ENCODE measurements at places on chromosomes 1 and 21.
A peak's percentile ranks its signal among the peaks of the same experiment; 100 is the strongest.

- no peak for DNase-seq
Measured at GRCh38 chr1:157288996-157289395, 150.8 kb upstream of the ETV3 start.

- no peak for DNase-seq
Measured at GRCh38 chr1:36845802-36846201, 188.5 kb downstream of the GRIK3 start.

DNA sequence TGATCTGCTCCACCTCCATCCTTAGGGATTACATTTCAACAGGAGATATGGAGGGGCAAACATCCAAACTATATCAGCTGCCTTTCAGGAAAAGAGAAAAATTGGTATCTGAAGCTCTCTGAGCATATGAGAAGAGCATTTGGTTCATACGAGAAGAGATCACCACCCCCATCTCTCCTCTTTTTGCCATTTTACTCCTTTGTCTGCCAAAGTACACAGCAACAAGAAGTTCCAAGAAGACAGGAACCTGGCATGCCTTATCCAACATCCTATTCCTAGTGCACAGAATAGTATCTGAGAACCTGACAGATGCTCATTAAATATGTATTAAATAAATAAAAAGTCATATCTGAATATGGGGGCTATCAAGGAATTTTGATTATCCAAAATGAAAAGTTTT is 142.5 kb upstream of the PKN2 start:
- no peak for DNase-seq

GRCh38 chr1:186749820-186750219 is 69.6 kb upstream of the PTGS2 start:
- no peak for DNase-seq

DNA sequence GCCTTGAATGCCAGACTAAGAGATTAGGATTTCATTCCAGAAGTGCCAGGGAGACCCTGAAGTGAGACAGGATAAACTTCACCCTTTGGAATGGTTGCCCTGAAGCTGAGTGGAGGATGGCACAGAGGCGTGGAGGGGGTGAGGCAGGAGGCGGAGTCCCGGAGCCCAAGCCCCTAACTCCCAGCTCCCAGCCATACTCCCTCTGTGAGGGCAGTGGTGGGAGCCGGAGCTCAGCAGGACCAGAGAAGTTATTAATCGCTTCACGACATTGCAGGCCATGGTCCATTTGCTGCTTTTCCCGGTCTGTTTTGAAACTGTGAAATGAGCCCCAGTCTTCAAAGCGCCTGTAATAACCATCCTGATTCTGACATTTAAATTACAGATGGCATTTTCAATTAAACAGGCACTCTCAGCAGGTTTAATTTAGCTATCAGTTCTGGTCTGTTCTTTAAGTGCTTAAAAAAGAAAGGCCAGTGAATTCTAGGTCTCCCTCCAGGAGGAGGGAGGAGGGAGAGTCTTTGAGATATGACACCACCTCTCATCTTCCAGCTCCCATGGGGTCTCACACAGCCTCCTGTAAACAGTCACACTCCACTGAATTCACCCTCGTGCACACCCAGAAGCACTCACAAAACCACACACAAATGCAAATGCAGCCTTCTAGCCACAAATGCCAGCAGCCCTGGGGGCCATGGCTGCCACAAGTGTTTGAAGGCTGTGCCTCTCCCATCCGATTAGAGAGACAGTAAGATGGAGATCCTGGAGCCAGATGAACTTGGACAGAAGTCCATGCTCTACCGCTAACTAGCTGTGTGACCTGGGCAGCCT is 19.6 kb downstream of the FBXO2 start:
- no peak for DNase-seq

DNA sequence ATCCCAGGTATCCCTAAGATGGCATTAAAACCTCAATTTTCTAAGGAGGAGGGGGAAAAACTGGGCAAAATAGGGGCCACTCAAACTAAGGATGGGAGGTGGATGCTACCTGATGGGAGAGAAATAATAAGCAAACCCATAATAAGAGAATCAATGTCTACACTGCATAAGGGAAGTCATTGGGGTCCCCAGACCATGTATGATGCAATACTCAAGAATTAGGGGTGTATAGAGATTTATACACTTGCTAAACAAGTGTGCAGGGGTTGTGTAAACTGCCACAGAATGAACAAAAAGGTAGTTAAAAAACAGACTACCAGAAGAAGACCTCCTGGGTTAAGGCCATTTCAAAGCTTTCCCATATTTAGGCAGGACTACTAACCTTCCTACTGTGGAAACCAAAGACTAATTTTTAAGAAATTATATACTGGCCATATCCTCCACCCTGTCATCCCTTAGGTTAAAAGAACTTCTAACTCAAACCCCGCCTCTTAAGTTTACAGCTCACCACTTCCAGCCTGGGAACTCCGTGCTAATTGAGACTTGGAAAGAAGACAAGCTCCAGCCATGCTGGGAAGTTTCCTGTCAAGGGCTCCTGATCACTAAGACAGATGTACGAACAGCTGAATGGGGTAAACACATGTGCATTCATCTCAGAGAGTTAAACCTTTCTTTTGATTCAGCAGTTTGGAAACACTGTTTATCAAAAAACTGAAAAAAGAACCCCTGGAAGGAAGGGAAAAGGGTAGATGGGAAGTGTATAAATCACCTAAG is 64.4 kb upstream of the TLR5 start:
- no peak for DNase-seq

GRCh38 chr1:86156566-86157455 is at the start of gene COL24A1:
TSS of gene COL24A1 (minus strand) at chr1:86156772. CDS start at chr1:86156396, 376 bp downstream.
- DNase-seq, result no peak

- no peak for DNase-seq
Measured at GRCh38 chr1:42017259-42017658, 98.5 kb upstream of the HIVEP3 start.

DNA sequence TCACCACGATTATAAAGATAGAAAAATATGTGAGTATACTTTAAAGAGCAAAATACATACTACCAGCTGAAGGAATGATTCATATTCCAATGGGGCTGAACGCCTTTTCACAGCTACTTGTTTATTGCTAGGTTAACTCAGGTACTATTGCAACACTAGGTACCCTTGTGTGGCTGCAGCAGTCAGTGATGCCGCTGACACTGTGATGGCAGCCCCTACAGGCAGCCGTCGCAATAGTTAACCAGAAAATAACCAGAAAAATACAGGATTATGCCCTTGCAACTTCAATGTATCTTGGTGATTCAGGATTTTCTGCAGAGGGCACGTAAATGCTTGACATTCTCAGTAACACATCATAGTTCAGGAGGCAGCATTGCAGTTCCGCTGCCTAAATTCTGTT is 1.6 kb upstream of the MARK1 start:
- DNase-seq, result no peak

DNA sequence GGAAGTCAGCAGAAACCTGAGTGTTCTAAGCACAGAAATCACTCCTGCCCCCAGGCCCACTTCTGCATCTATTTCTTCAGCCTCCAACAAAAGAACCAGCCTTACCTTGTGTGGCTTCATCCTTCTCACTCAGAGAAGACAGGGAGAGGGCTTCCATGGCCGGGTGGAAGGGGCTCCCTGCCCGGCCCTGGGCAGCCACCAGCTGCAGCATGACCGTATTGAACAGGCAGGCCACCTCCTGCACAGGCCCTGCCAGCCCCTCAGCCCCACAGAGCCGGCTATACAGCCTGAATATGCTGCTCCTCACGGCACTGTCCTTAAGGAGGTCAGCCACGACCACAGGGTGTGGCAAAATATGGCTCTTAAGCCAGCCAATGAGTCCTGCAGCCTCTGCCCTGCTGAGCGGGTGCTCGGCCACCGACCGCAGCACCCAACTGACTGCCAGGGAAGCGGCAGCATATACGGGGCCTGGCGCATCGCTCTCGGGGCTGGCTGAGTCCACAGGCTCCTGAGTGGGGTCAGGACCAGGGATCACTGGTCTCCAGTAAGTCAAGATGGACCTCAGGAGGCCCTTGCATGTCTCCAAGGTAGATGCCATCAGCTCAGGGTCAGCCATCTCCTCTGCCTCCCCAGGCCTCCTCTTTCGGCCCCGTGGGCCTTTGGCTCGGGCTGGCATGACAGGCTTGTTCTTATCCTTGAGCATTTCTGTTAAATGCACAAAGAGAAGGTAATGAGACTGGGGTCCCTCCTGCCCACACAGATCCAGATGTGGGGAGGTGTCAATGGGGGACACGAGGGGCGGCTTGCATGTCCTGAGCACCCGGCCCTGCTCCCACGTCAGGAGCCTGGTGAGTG is 17.9 kb downstream of the MRAP start:
- no peak for DNase-seq

DNA sequence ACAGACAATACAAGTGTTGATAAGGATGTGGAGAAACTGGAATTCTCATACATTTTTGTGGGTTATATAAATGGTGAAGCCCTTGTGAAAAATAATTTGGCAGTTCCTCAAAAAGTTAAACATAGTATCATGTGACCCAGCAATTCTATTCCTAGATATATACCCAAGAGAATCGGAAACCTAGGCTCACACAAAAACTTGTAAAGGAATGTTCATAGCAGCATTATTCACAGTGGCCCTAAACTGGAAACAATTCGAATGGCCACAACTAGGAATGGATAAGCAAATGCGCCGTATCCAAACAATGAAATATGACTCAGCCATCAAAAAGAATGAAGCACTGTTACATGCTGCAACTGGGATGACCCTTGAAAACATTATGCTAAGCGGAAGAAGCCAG is 3.9 kb upstream of the CD247 start:
- no peak for DNase-seq

DNA sequence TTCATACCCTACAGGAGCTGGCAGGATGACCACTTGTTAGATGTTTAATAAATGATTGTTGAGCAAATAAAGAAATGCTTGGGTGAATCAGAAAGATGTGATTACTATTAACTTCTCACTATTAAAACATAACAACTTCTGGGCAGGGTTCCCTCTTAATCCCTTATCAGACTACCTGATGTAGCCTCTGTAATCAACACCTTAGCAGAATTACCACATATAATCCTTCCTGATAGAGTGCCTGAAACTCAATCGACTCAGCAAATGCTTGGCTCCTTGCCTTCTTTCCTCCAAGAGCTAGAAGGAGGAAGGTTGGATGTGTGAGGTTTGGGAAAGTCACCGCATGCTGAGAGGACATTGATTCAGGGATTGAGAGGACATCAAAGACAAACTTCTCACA is 34.8 kb upstream of the DSCAM start:
- DNase-seq, result no peak

- DNase-seq, result no peak
Measured at GRCh38 chr1:150082494-150082893, 14.9 kb downstream of the VPS45 start.

- DNase-seq, result no peak
Measured at GRCh38 chr1:165960136-165960535, 132.7 kb downstream of the UCK2 start.

- no peak for DNase-seq
Measured at GRCh38 chr1:115237507-115237906, 100.5 kb downstream of the NGF start.

DNA sequence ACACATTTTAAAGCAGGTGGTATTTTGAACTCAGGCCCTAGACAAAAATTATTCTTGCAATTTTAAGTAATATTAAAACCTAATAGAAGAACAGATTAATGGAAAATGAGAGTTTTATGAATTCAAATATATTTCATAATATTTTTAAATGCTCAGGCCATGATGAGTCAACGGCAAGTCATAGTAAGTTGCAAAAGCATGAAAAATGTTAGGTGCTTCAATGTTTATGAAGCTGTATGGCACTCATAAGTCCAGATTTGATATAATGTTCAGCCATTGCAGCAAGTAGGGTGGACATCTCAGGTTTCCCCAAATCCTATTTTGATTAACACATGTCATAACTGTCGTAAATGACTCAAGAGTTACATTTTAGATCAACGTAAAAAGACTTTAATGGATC is 112.6 kb downstream of the GRIK1 start:
- DNase-seq, result no peak

- no peak for DNase-seq
Measured at GRCh38 chr1:226697151-226697928, 41.7 kb downstream of the ITPKB start.

- DNase-seq, result no peak
Measured at GRCh38 chr1:45411510-45411899, 71.3 kb upstream of the MUTYH start.

DNA sequence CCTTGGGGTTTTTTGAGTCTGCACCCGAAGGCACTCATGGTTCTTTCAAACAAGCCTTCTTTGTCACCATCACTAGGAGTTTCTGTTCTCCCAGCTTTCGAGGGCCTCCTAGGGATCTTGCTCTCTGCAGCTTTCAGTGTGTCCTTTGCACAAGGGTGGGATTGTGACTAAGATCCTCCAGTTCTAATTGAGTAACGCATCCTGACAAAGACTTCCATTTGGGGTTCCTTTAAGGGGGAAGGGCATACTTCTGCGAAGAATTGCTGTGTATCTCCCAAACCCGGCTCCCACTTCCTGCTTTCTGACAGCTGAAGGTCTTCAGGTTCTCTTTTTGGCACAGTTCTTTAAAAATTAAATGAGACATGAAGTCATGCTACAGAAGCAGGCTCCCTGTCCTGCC is 139.4 kb downstream of the EDEM3 start:
- no peak for DNase-seq

- DNase-seq, result no peak
Measured at GRCh38 chr1:94275083-94275482, 37.7 kb upstream of the ARHGAP29 start.

GRCh38 chr1:11321656-11322491 is 48.9 kb downstream of the UBIAD1 start:
- DNase-seq, result peak; percentile 48

DNA sequence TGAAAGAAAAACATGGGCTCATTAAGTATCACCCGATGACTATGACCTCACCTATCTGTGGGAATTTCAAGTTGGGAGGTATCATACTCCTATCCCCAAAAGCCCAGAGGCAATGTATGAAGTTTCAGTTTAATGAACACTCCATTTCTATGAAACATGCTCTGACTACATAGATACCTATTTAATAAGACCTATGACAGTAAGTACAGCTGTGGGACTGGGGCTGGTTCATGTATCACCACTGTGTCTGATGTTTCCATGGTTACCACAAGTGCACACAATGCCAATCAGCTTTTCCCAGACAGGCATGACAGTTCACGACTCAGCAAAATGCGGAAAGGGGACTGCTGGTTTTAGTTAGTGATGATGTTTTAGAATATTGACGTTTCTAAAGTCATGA is 167.7 kb downstream of the SIPA1L2 start:
- DNase-seq, result peak; percentile 31

DNA sequence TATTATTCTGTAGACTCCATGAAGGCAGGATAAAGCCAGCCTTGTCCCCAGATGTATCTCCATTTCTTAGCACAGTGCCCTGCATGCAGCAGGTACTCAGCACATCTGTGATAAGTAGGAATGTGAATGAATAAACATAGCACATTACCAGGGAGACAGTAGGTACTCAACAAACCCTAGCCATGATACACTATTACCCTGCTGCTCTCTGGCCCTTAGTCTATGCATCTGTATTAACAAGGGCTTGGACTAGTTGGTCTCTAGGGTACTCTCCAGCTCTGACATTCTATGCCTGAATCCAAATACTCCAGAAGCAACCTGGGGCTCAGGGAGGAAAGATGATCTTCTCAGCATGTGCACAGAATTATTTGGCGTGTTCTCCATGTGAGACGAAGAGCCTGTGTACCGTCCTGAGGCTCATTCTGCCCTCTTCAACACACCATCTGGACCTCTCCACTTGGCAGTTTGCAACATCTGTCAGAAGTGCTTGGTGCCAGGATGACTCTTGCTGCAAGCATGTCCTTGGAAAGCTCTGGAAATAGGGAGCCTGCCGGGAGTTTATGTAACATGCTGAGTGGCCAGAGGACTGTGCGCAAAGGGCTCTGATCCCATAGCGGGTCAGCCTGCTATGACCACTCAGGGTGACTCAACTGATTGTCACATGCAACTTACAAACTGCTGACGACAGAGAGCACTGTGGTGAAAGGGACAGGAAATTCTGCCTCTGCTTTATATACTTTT is 228.2 kb upstream of the USP24 start:
- no peak for DNase-seq
